BE2C (cell line): ENCODE measurements at places on chromosomes 1 and 21.

DNA sequence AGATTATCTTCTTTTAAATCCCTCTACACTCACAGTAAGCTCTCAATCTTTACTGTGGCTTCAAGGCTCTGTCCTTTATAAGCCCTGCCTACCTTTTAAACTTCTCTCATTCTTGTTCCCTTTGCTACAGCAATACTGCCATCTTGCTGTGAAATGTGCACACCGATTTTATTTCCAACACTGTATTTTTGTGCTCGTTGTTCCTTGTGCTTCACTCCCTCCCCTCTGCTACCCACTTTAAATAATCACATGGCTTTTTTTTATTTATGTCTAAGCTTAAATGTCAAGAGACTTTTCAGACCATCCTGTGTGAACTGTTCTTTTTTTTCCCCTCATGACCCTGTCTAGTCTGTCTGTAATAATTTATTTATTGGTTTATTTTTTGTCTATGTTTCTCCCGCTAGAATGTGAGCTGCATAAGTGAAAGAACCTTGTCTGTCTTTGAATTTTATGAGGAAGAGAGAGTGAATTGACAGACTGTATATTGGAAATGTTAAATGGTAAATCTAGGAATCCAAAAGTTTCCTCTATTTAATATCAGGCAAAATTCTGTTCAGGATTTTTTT is 45.7 kb downstream of the ABCD3 start:
- peak; percentile 15 for DNase-seq

GRCh38 chr21:29077651-29078090 is 4.2 kb upstream of the CCT8 start:
- DNase-seq: no peak

- DNase-seq: no peak
Observed at GRCh38 chr1:205480349-205480985, 24.0 kb upstream of the CDK18 start.

GRCh38 chr1:207286786-207287468 is 34.6 kb upstream of the CD55 start:
- DNase-seq: no peak

- DNase-seq: no peak
Observed at GRCh38 chr1:16068356-16069270, 4.8 kb downstream of the FAM131C start.

DNA sequence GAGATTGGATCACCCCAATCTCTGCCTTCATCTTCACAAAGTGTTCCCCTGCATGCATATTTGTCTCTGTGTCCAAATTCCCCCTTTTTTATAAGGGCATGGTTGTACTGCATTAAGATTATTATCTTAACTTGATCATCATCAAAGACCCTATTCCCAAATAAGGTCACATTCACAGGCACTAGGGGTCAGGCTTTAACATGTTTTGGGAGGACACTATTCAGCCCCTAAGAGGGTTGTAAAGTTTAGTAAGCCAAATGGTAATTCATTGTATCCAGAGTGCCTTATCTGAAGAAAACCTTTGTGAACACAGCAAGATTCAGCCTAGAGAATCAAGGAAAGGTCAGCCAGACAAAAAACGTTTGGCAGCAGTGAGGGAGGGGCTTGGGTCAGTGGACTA is 317.6 kb upstream of the PLD5 start:
- no peak for DNase-seq

DNA sequence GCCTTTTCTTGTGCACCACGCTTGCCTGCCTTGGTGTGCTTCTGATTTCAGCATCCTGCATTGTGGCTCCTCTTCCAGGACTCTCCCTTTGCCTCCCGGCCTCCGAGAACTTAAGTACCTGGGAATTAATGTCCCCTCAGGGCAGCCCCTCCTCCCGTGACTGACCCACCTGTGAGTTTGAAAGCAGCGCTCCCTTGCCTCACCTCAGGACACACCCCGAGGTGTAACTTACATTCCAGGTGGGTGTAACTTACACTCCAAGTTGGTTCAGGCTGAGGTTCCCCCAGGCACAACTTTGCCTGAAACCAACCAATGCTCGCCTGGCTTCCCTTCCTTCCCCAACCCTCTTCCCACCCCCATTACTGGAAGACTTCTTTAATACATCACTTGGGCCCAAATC is 161.4 kb downstream of the KAZN start:
- no peak for DNase-seq

GRCh38 chr1:98490099-98490498 is 171.4 kb upstream of the SNX7 start:
- DNase-seq: no peak

DNA sequence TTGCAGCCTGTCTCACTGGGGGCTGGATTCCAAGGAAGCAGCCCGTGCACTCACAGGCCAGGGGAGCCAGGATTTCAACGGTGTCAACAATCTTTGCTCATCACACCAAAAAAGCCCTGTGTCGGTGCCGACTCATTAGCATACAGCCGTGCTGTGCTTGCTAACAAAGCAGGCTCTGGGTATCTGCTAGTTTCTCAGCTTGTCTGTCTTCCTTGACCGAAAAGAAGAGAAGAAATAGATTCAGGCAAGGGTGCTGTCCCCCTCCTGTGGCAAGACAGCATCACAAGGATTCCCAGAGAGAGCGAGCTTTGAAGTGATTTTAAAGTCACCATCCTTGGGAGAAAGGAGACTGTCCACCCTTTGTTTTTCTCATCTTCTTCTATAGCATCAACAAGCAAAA is 214.7 kb downstream of the SDCCAG8 start:
- no peak for DNase-seq

- no peak for DNase-seq
Observed at GRCh38 chr1:91876040-91876470, 9.9 kb downstream of the TGFBR3 start.

GRCh38 chr1:63674238-63674864 is 81.1 kb downstream of the PGM1 start:
- peak; percentile 59 for DNase-seq

- peak; percentile 53 for DNase-seq
Observed at GRCh38 chr1:203672346-203672745, 45.7 kb downstream of the ATP2B4 start.

- no peak for DNase-seq
Observed at GRCh38 chr1:115596080-115596780, 45.5 kb upstream of the VANGL1 start.

DNA sequence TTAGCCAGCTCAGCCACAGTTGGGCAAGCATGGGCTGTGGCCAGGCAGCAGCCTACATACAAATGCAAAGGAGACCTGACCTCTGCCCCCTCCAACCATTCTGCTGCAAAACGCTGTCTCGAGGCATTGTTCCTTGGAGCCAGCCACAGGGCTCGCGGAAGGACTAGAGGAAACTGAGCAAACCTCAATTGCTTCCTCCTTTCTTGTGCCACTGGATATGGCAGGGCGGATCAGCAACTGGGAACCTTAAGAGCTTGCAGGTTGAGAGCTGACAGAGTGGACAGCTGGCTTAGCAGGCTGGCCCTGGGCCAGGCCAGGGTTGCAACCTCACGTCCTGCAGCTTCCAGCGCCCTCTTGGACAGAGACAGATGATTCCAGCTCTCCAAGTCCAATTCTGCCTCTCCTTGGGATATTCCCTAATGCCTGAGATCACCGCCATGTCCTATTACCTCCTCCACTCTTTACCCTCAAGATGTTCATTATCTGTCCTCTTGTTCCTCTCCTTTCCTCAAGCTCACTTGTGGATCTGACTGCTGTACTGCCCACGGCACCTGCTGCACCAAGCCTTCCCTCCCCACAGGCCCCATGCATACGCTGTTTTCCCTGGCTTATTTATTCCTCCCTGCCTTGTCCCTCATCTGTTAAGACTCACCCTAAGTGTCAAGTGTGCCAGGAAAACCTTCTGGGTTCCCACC is 67.5 kb downstream of the SDC3 start:
- DNase-seq: no peak

DNA sequence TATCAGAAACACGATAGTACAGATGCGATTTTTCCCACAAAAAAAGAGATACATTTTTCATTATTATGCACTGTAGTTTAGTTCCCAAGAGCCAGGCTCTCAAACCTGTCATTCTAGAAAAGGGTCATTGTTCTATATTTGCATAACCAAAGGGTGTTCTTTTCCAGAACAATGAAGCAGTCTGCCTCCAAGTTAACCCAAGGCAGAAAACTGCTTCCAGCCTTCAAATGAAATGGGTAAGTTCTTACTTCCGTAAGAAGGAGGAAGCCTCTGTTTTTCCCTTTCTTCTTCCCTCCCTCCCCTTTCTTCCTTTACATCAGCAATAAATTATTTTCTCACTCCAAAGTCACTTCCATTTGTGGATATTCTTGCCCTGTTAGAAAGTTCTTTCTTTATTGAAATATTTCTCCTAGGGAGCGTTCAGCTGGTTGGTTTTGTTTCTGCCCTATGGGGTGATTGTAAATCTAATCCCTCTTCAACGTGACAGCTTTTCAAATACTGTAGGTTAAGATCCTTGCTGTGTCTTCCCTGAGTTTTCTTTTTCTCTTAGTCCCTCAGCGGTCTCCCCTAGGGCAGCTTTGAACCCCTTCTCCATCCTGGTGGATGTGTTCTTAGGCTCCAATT is 77.3 kb upstream of the PTGFRN start:
- no peak for DNase-seq

DNA sequence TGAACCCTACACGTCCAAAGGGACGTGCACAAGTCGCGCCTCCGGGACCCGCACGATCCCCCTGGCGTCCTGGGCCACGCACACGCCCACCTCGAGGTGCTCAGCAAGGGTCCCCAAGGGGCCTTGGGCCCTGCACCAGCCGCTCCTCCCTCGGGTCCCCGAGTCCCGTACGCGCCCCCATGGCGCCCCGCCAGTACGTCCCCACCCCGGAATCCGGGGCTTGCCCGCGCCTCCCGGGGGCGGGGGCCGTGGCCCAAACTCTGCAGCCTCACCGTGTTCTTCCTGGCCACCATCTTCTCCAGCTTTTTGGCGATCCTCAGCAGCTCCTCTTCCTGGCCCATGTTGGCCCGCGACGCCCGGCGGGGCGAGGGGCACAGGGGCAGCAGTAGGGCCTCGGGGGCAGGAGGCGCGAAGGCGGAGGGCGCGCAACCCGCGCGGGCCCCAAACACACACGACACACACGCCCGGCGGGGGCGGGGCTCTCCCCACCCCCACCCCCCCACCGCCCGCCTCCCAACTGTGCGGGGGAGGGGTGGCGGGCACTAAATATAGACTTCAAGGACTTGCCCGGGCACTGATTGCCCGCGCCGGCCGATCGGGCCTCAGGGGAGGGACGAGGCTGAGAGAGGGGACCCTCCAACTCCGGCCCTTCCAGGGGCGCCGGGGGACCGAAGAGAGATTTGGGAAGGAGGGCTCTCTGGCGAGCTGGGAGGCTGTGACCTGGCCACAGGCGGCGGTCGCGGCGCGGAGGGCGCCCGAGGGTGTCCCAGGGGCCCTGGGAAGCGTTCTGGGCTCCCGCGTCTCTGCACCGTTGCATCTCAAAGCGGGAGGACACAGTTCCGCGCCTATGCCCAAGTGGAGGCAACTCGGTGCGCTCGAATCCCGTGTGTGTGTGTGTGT is at the start of gene TCEA3:
Gene TCEA3 (minus strand): TSS at position 456 of the 900 bp plus-strand sequence. CDS start 115 bp downstream, at position 341.
- no peak for DNase-seq

DNA sequence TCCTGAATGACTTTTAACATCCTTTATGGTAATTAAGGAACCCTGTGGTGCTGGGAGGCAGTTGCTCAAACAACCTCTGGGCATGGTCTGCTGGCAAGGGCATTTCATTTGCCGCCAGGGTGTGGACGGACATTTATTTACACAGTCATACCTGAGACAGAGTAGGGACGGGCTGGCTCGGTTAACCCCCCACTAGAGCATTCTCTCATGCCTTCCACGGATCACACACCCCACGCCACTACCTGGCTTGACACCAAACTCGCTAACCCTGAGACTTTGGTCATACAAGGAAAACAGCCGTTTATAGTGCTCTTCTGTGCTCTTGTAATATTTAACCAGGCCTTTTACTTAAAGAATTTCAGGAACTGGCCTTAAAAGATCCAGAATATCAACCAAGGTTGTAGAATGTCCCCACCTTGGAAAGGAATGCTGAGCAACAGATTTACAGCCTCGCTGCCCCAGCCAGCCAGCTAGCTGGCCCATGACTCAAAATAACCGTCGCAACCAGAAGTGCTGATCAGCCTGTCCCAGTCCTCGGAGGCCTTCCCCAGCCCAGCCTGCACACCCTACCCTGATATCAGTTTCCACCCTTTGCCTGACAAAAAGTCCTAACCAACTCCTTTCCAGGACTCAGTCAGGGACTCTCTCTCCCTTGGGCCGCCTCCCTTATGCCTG is 6.5 kb upstream of the PDXK start:
- DNase-seq: no peak

DNA sequence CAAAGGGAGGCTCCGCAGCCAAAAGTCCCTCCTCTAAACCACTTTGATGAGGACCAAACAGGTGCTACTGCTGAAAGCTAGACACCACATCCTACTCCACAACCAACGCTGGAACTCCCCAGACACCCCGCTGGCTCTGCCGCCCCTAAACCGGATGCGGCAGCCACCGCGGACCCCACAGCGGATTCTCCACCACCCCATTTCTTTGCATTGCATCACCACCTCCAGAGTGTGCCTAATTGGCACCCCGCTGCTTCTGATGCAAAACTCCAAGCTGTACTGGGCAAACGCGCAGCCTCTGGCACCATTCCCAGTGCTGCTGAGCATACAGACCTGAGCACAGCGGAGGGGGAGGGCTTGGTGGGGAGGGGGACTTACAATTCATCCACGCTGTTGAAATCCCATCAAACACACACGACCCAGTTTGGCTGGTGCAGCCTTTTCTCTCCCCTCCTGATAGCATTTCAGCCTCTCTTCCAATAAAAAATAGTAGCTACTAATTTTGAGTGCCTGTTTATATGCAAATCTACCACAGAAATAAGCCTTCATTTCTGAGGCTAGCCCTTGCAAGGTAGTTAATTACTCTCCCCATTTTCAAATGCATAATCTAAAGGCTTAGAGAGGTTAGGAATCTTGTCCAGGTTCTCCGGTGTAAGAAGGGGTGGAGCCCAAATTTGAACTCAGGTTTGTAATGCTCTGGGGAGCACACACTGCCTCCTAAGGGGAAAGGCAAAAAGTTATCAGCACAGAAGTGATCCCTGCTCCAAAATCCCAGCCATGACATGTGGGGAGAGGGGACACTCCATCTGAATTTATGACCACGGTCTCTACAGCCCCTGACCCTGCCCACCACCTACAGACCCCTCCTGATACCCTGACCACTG is 12.2 kb upstream of the RGS16 start:
- peak; percentile 85 for DNase-seq
